ENCODE measurements at places on chromosomes 11 and 22.

- DNase-seq: no peak
These were observed 15.7 kb upstream of the CDKN1C start for GRCh38 chr11:2901196-2901796.

DNA sequence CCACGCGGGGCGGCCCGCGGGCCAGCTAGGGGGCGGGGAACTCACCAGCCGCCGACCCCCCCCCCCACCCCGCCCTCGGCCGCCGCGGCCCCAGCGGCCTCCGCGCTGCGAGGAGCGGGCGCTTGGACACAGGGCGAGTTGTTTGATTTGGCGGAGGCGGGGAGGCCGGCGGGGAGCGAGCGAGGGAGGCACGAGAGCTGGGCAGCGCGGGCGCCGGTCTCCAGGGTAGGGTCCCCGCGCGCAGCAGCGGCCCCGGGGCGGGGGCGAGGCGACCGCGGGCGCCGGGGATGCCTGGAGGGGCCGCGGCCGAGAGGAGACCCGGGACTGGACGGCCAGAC lies 64.4 kb downstream of the NAV2 start:
- DNase-seq: no peak

- DNase-seq: no peak
These were observed 67.8 kb downstream of the CASP12 start for GRCh38 chr11:104830508-104830907.

GRCh38 chr22:18121506-18121905 lies 10.9 kb downstream of the TUBA8 start:
- no peak for DNase-seq

DNA sequence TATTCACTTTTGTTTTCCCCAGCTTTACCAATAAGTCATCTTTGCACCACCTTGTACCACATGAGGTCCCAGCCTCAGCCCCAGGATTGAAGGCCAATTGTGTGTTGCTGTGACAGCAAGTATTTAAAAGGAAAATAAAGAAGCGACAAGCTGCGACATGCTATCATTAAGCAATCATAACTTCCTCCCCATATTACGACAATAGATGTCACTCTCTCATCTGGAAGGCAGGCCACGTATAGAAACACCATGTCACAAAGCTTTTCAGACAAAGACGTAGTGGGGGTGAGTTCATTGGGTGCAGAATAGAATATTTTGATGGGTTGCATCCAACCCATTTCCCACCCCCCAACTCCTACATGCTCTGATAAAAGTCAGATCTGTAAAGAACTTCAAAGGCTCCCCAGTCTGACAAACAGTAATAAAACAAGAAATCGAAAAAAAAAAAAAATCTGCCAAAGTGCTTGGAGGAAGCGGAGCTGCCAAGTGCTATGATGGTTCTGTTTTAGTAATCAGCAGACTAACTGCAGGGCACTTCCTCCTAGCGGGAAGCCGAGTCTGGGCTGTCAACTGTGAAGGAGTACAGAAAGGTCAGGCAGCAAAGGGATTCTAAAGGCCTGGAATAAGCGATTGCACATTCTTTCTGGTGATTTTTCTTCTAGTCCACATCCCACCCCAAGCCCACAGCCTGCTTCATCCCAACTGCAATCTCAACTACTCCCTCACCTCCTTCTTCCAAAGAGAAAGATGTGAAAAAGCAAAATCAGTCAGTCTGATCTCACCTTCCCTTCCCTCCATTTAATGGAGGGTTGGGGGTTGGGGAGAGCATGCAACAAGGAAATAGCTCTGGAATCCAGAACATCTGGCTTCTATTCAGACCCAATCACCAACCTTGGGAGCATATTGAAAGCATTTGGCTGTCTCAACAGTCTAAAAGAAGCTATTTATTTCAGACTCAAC lies 131.4 kb upstream of the UBASH3B start:
- no peak for DNase-seq

DNA sequence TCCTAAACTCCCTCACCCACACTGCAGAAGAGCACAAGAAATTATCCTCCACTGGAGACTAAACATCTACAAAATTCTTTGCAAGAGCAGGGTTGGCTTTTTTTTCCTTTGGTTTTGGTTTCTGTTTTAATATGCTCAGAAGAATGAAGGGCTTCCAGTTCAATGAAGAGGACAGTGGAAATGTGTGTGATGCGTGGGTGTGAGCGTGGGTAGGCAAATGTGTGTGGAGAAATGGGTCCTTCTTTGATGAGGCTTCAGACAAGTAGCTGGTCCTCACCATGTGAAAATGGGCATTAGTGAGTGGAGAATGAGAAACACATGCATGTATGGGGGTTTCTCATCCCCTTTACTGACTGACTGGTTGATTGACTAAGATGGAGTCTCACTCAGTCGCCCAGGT lies 263.3 kb upstream of the SYN3 start:
- no peak for DNase-seq

- DNase-seq: no peak
These were observed 687 bp downstream of the ALKBH8 start for GRCh38 chr11:107564877-107565218.

- DNase-seq: no peak
These were observed 65.1 kb downstream of the USP35 start for GRCh38 chr11:78253797-78254196.

- no peak for DNase-seq
These were observed 242.7 kb downstream of the LARGE1 start for GRCh38 chr22:33677536-33677935.

- DNase-seq: peak; percentile 61
These were observed 194.1 kb downstream of the IGLL1 start for GRCh38 chr22:23385678-23386631.

DNA sequence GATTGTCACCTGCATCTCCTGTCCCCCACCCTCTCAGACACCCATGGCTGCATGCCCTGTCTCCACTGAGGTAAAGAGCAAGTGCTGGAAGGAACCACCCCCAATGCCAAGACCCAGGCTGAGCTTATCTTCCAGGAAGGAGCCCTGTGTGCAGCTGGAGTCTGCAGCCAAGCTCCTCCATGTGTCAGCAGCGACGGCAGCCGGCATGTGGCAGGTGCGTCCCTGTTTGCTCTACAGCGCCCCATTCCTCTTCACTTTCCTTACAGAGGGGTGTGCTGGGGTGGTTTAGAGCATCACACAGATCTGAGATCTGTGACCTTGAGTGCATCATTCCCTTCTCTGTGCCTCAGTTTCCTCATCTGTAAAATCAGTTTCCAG lies 7.7 kb upstream of the MN1 start:
- no peak for DNase-seq
